ENCODE measurements at places on chromosomes 2 and 18.
A peak's percentile ranks its signal among the peaks of the same experiment; 100 is the strongest.

DNA sequence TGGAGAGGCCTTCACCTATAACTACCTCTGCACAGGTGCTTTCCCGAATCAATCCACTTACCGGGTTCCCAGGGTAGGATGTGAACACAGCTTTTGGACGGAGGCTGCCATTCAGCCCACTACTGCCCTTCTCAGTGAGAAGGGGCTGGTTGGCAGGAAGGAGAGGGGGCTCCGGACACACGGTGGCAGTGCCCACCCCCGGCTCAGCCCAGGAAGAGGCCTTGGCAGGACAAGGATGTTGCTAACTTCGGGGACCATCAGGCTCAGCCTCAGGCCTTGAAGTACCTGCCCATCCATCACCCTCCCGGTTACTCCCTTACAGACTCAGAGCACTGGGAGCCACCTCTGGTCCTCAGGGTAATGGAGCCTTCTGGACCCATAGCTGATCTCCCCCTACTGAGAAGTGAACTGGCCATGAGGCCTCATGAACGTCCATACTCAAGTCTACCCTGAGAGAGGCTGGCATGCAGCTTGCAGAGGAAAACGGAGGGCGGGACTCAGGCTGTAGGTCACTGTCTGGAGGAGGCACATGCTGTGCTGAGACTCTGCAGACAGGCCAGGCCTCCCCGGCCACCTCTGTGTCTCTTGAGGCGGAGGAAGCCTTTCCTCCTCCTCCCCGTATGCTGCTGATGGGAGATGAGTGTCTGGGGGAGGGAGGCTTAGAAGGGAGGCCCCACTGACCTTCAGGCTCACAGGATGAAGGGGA, 191.0 kb downstream of the TWIST2 start:
- H3K27ac ChIP-seq: no peak overlapping the region
- H3K36me3 ChIP-seq: no peaks in the 10 kb centered on the region
- no peak overlapping the region for H3K4me3 ChIP-seq
- H3K4me1 ChIP-seq: peaks cover 2% of the 10 kb centered on the region
- no peak for DNase-seq

- H3K4me1 ChIP-seq: no peaks in the 10 kb centered on the region
- peak; percentile 11 for DNase-seq
- no peaks in the 10 kb centered on the region for H3K27me3 ChIP-seq
- no peaks in the 10 kb centered on the region for H3K36me3 ChIP-seq
- no peak overlapping the region for H3K4me3 ChIP-seq
These were observed 51.0 kb upstream of the DSC1 start for GRCh38 chr18:31213641-31214040.

DNA sequence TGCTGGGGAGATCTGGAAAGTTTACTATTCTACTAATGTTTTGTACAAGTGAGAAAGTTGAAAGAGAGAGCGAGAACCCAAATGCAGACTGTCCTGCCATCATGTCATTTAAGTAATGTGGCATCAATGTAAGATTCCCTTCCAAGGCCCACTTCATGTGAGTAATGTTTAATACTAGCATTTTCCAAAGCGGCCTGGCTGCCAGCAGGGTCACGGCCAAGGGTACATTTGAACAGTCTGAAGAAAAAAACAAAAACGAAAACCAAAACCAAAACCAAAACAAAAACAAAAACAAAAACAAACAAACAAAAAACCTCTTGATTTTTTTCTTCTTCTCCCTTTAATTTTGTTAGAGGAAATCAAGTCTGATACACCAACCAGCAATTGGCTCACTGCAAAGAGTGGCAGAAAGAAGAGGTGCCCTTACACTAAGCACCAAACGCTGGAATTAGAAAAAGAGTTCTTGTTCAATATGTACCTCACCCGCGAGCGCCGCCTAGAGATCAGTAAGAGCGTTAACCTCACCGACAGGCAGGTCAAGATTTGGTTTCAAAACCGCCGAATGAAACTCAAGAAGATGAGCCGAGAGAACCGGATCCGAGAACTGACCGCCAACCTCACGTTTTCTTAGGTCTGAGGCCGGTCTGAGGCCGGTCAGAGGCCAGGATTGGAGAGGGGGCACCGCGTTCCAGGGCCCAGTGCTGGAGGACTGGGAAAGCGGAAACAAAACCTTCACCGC, 2.2 kb downstream of the HOXD10 start:
- H3K27ac ChIP-seq: no peak overlapping the region
- no peaks in the 10 kb centered on the region for H3K36me3 ChIP-seq
- no peak overlapping the region for H3K4me3 ChIP-seq
- peaks cover 94% of the 10 kb centered on the region for H3K27me3 ChIP-seq
- H3K4me1 ChIP-seq: peaks cover 27% of the 10 kb centered on the region

- no peak overlapping the region for H3K4me3 ChIP-seq
- no peak overlapping the region for H3K27ac ChIP-seq
- no peaks in the 10 kb centered on the region for H3K27me3 ChIP-seq
- DNase-seq: no peak
These were observed 640.7 kb downstream of the METTL4 start for GRCh38 chr18:1930291-1931270.

DNA sequence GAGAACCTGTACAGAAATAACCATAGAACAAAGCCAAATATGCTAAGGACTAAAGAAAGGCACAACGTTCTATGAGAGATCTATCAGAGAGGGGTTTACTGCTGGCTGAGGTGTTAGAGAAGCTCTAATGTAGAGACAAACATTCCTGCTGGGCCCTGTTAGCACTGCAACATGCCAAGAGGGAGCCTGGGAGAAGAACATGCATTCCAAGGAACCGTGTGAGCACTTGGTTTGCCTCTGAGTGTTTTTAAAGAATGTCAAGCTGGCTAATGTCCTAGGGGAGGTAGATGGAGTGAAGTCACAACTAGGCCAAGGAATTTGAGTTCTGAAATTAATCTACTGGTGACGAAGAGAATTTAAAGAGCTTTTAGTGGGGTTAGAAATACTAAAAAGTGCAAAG, 384.3 kb upstream of the LYPD1 start:
- H3K27me3 ChIP-seq: no peaks in the 10 kb centered on the region
- H3K36me3 ChIP-seq: no peaks in the 10 kb centered on the region
- H3K4me1 ChIP-seq: no peaks in the 10 kb centered on the region

GRCh38 chr2:164868563-164869419, 27.2 kb upstream of the COBLL1 start:
- H3K27me3 ChIP-seq: no peaks in the 10 kb centered on the region
- no peak overlapping the region for H3K4me3 ChIP-seq
- H3K4me1 ChIP-seq: no peaks in the 10 kb centered on the region
- DNase-seq: peak; percentile 38
- H3K27ac ChIP-seq: no peak overlapping the region

- peak overlapping the region; percentile 92 for H3K27ac ChIP-seq
- H3K36me3 ChIP-seq: no peaks in the 10 kb centered on the region
- peaks cover 22% of the 10 kb centered on the region for H3K4me1 ChIP-seq
- DNase-seq: peak; percentile 99
- no peak overlapping the region for H3K4me3 ChIP-seq
- H3K27me3 ChIP-seq: no peaks in the 10 kb centered on the region
These were observed 24.8 kb upstream of the ZFP36L2 start for GRCh38 chr2:43251171-43251731.

DNA sequence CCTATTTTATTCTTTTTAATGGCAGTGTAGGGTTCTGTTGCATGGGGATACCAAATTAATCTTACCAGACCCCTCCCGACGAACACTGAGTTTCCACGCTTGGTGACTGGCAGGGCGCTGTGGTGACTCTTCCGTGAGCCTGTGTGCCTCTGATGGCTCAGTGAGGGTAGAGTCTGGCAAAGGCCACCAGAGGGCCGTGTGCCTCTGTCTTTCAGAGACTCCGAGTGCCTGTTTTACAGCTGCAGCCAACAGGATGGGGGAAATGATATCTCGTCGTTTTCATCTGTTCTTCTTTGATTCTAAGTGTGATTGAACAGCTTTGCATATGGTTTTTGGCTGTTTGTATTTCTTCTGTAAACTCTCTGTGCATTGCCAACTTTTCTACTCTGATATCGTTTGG, 99.8 kb downstream of the ZNF236 start:
- H3K4me1 ChIP-seq: no peaks in the 10 kb centered on the region
- no peak overlapping the region for H3K4me3 ChIP-seq
- H3K27ac ChIP-seq: no peak overlapping the region
- H3K36me3 ChIP-seq: peaks cover 50% of the 10 kb centered on the region
- H3K27me3 ChIP-seq: no peaks in the 10 kb centered on the region
- peak; percentile 60 for DNase-seq

DNA sequence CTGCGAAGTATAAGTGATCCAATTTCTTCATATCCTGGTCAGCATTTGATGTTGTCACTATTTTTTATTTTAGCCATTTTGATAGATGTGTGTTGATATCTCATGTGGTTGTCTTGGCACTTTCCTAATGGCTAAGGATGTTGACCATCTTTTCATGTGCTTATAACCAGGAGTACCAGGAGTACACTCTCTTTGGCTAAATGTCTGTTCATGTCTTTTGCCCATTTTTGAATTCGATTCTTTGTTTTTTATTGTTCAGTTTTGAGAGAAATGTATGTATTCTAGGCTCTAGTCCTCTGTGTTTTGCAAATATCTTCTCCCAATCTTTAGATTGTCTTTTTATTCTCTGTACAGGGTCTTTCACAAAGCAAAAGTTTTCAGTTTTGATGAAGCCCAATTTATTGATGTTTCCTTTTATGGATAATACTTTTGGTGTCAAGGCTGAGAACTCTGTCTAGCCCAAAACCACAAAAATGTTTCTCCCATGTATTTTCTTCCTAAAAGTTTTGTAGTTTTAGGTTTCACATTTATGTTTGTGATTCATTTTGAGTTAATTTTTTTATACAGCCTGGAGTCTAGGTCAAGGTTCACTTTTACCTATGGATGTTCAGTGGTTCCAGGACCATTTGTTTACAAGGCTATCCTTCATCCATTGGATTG, 65.4 kb downstream of the SDC1 start:
- H3K4me1 ChIP-seq: no peaks in the 10 kb centered on the region
- H3K27me3 ChIP-seq: no peaks in the 10 kb centered on the region
- H3K36me3 ChIP-seq: no peaks in the 10 kb centered on the region

DNA sequence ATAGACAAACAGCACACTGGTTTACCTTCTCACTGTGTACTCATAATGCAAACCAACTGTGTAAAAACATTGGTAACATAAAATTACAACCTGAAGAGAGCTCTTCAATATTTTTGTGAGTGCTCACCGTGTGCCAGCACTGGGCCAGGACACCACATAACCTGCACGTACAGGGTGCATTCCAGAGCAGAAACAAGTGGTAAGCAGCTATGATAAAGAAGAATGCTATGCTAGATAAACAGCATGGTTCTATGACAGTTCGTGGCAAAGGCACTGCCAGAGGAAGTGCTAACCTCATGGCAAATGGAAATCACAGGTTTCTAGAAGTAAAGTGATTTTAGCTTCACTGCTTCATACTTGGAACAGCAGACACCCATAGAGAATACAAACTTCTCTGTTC, 343.5 kb downstream of the MTX2 start:
- H3K36me3 ChIP-seq: no peaks in the 10 kb centered on the region
- DNase-seq: no peak
- H3K27me3 ChIP-seq: no peaks in the 10 kb centered on the region
- H3K4me1 ChIP-seq: peaks cover 3% of the 10 kb centered on the region
- no peak overlapping the region for H3K4me3 ChIP-seq

- no peaks in the 10 kb centered on the region for H3K27me3 ChIP-seq
- H3K27ac ChIP-seq: no peak overlapping the region
- no peak for DNase-seq
- no peak overlapping the region for H3K4me3 ChIP-seq
These were observed 85.9 kb upstream of the FOXI3 start for GRCh38 chr2:88538362-88538917.

DNA sequence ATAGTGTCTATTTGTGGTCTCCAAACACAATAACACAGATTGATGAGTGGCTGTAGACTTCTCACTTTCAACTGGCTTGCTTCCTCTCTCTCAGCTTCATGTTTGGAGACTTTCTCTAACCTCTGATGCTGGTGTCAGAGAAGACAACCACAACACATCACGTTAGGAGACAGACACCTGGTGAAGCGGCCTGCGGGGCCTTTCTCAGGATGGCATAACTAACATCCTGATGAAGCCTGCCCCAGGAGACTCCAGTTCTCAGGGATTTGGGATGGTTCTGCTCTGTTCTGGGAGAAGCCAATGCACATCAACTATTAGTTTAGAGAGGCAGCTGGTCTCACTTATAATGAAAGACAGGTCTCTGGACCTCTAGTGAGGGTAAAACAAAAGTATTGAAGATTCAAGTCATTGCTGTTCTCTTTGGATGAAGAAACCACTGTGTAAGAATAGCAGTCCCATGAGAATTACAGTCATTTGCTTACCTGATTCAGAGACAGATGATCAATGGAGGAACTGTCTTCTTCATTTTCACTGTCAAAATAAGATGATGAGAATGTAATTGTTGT, 2.0 kb downstream of the IL1A start:
- no peak overlapping the region for H3K27ac ChIP-seq
- no peaks in the 10 kb centered on the region for H3K36me3 ChIP-seq
- DNase-seq: no peak
- H3K4me3 ChIP-seq: no peak overlapping the region
- H3K27me3 ChIP-seq: no peaks in the 10 kb centered on the region

GRCh38 chr18:26813043-26813442, 52.5 kb downstream of the AQP4 start:
- no peaks in the 10 kb centered on the region for H3K36me3 ChIP-seq
- no peaks in the 10 kb centered on the region for H3K27me3 ChIP-seq
- peak; percentile 77 for DNase-seq
- H3K4me1 ChIP-seq: no peaks in the 10 kb centered on the region
- no peak overlapping the region for H3K4me3 ChIP-seq

GRCh38 chr2:218781691-218782527, at the start of gene CYP27A1:
Gene CYP27A1 (plus strand): TSS chr2:218782147. CDS start chr2:218782183, 36 bp downstream.
- H3K4me1 ChIP-seq: peaks cover 17% of the 10 kb centered on the region
- H3K27ac ChIP-seq: peak within 1 kb of the TSS; percentile 92
- no peaks in the 10 kb centered on the region for H3K36me3 ChIP-seq
- peak; percentile 78 for DNase-seq
- no peaks in the 10 kb centered on the region for H3K27me3 ChIP-seq

GRCh38 chr2:117686699-117687098, 127.8 kb upstream of the DDX18 start:
- no peak overlapping the region for H3K4me3 ChIP-seq
- no peaks in the 10 kb centered on the region for H3K27me3 ChIP-seq
- H3K27ac ChIP-seq: no peak overlapping the region
- no peaks in the 10 kb centered on the region for H3K4me1 ChIP-seq
- H3K36me3 ChIP-seq: no peaks in the 10 kb centered on the region

DNA sequence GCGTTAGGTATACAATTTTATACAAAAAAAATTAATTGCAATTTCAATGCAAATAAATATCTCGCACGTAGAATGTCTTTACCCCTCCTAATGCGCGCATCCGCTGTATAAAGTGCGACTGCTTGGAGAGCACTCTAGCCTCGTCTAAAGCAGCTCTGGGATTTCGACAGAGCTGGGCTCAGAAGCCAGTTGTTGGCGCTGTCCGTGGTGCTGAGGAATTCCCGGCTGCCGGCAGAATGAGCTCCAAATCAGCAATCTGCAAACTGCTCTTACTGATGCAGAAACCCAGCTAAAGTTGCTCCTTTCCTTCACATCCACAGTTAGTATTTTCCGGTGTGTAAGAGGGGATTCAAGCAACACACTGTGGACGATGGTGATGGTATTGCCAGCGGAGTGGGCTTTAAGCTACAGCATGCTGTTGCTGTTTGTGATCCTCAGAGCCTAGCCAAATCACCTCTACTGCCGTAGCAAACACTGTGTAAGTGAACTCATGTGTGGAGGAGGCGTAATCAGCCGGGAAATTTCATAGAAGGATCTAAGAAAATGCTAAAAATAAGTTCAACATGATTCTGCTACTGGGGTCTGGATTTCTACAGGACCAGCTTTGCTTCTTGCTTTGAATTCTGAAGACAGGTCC, at the start of gene VWC2L:
VWC2L (plus strand) TSS at position 137 of the 637 bp plus-strand sequence. CDS start 3,140 bp downstream, outside the sequence.
- no peak within 1 kb of the TSS for H3K27ac ChIP-seq
- H3K4me1 ChIP-seq: no peaks in the 10 kb centered on the region
- no peaks in the 10 kb centered on the region for H3K27me3 ChIP-seq
- peak; percentile 87 for DNase-seq
- no peaks in the 10 kb centered on the region for H3K36me3 ChIP-seq

Data from muscle of leg (tissue), 16 donors.